Bronchus fibroblast of lung (primary cell): ENCODE measurements at places on chromosomes 6 and 20. TPM values are rescaled to one million over a fixed set of nuclear protein-coding genes. Genes with fewer than 3 reads are reported as not detected.

The KIAA0408 gene
- total RNA-seq = 0.30 and 0.84 TPM in 2 replicates

The SLC22A1 gene
- total RNA-seq = under 0.01 TPM in 1 of 2 replicates, not detected in the other

The RNF144B gene
- total RNA-seq = 1.3 and 1.5 TPM in 2 replicates

The MAFB gene
- 0.74 and 1.0 TPM in 2 replicates for total RNA-seq

The DUSP15 gene
- total RNA-seq = 0.30 TPM in 1 of 2 replicates, not detected in the other

The ZSCAN26 gene
- total RNA-seq = 11.0 and 11.9 TPM in 2 replicates

The HTR1E gene
- total RNA-seq = not detected in 2 replicates

The HLA-DOB gene
- total RNA-seq = 0.30 and 0.84 TPM in 2 replicates

The FUCA2 gene
- 67.8 and 74.8 TPM in 2 replicates for total RNA-seq

The RBBP8NL gene
- not detected in 2 replicates for total RNA-seq

The THBS2 gene
- total RNA-seq = 43.2 and 48.8 TPM in 2 replicates

The CALHM4 gene
- total RNA-seq = not detected in 2 replicates

The RNF217 gene
- 3.4 and 6.4 TPM in 2 replicates for total RNA-seq

The PTPRK gene
- 19.2 and 21.4 TPM in 2 replicates for total RNA-seq

The FOXA2 gene
- total RNA-seq = not detected in 2 replicates

The PHACTR3 gene
- total RNA-seq = not detected in 2 replicates

The MEP1A gene
- not detected in 2 replicates for total RNA-seq

The FERMT1 gene
- total RNA-seq = 4.9 and 5.1 TPM in 2 replicates

The FNDC11 gene
- total RNA-seq = 0.50 and 1.0 TPM in 2 replicates

The OPRL1 gene
- total RNA-seq = 0.67 and 0.74 TPM in 2 replicates

The ADGB gene
- not detected in 2 replicates for total RNA-seq

The PAK5 gene
- total RNA-seq = under 0.01 TPM in 1 of 2 replicates, not detected in the other

The DTNBP1 gene
- 2.2 and 4.0 TPM in 2 replicates for total RNA-seq

The GHRH gene
- not detected in 2 replicates for total RNA-seq

The SIRPA gene
- total RNA-seq = 14.1 and 16.9 TPM in 2 replicates

The NOX3 gene
- not detected in 2 replicates for total RNA-seq

The KCNQ5 gene
- total RNA-seq = 0.30 and 0.50 TPM in 2 replicates

The POLR1H gene
- total RNA-seq = 30.8 and 33.3 TPM in 2 replicates

The TINAG gene
- not detected in 2 replicates for total RNA-seq

The FAM184A gene
- total RNA-seq = 0.17 and 0.45 TPM in 2 replicates

The PRICKLE4 gene
- total RNA-seq = not detected in 2 replicates

The PGC gene
- total RNA-seq = not detected in 2 replicates

The OR10C1 gene
- not detected in 2 replicates for total RNA-seq

The RBPJL gene
- not detected in 2 replicates for total RNA-seq

The ALDH8A1 gene
- total RNA-seq = 0.15 and 0.17 TPM in 2 replicates

The NCOA7 gene
- 4.3 and 6.1 TPM in 2 replicates for total RNA-seq

The RIMS4 gene
- total RNA-seq = not detected in 2 replicates

The CST7 gene
- total RNA-seq = not detected in 2 replicates

The TTLL9 gene
- not detected in 2 replicates for total RNA-seq

The SLC12A5 gene
- not detected in 2 replicates for total RNA-seq
